Stimulated activated CD8-positive, alpha-beta memory T cell treated with anti-CD3 and anti-CD28 coated beads, Interleukin-7, amount 100 ng/mL, for 4 hours (primary cell): ENCODE measurements at places on chromosomes 2 and 18.

DNA sequence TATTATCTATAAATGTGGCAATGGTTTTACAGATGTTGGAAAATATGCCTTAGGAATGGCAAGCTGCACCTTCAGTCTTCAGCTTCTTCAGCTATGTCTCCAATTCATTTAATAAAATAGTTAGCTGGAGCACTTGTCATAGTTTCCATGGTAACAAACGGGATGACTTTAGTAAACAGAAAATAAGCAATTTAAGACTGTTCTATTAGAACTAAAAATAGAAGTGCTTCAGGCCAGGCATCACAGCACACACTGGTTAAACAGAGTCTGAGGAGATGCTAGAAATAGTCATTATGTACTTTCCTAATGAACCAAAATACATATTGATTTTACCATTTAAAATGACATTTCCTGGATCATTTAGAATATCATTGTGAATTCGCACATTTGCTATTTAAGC is 195.0 kb downstream of the GCA start:
- DNase-seq: no peak

DNA sequence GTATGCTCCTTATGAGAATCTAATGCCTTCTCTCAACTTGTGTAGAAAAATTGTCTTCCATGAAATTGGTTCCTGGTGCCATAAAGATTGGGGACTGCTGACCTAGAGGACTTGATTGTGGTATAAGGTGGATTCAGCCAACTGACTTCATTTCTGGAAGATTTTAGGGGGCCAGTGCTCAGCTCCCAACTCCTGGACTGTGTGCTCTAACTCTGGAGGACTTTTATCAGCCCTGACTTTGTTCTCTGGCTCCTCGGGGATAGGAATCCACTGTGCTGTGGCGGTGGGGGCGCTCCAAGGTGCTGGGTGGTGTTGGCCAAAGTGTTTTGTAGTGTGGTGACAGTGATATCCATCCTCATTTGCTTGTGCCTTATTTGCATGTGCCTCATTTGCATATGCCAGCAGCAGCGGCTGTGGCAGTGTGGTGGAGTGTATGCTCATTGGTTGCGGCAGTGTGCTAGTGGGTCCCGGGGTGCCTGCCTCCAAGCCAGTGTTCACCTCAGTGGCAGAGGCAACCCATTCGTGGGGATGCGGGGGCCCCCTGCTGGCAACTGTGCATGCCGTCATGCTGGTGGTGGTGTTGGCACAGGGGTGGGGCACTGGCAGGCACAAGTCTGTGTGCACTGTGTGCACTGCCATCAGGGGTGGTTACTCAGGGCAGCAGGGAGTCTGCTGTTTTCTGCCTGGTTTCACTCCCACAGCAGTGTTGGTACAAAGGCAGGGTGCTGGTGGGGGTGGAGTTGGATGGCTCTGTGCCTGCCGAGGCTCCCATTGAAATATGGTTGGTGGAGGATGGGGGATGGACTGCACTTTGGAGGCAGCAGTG is 19.6 kb downstream of the EHBP1 start:
- no peak for DNase-seq

DNA sequence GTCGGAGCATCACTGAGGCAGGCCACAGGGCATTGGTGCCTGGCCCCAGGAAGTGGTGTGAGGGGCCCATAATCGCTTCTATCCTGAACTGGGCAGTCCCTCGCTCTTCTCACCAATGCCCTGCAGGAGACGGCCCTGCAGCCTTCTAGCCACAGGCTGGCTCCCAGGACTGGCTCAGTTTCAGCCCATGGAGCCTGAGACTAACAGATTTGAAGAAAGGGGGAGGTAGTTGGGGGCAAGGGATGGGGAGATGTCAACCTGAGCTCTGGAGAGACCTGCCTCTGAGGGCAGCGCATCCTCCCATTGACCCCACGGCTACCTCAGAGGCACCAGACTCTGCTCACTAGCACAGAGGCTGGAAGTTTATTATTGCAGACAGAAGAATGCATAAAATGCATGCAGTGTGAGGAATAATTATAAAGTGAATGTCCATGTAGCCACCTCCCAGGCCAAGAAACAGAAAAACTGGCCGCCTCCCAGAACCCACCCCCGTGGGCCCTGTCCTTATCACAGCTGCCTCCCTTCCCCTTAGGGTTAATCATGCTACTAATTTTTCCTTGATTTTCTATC is 1.4 kb downstream of the TOGARAM2 start:
- no peak for DNase-seq

DNA sequence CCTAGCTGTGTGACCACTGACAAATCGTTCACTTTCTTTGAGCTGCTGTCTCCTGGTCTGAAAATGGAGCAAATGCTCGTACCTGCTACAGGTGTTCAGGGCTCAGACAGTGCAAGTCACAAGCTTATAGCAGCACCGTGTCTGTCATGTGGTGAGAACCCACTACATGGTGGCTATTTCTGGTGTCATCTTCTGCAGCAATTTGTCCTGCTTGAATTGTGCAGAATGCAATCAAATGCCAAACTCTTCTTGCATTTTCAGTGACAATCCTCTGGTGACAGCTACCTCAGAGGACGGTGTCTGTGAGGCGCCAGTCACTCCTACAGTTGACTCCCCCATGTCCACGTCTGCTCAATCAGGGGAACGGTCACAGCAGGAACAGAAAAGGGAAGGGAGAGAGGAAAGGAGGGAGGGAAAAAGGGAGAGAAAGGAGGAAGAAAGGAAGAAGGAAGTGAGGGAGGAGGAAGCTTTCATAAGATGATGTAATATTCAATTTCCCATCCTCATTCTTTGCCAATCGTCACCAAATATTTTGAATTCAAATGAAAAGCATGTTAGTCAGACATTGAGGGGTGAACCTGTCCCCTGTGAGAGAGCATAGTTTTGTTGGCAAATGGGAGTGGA is 122.2 kb downstream of the BCL2 start:
- no peak for DNase-seq

DNA sequence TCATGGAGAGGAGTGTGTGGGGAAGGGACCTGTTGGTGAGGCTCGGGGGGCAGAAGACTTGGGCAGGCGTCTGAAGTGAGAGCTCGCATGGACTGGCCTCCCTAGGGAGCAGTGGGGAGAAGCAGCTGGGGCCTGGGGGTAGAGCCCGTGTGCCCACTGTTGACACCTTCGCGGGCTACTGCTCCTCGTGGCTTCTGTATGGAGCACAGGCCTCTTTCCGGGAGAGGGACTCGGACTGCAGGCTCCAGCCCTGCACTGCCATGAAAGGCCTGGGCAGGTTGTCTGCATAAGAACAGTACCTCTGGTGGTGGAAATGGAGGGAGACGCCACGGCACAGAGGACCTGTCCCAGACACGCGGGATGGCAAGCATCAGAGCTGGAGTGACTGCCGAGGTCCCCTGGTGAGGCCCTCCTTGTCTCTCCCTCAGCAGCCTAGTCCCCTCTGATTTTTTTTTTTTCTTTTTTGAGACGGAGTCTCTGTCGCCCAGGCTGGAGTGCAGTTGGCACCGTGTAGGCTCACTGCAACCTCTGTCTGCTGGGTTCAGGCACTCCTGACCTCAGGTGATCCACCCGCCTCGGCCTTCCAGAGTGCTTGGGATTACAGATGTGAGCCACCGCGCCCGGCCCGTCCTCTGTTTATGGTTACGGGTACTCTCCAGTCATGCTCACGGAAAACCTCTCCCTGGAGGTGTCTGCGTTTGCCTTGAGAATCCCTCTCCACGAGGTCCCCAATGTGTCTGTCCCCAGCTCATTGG is 44.7 kb upstream of the PTMA start:
- DNase-seq: no peak

DNA sequence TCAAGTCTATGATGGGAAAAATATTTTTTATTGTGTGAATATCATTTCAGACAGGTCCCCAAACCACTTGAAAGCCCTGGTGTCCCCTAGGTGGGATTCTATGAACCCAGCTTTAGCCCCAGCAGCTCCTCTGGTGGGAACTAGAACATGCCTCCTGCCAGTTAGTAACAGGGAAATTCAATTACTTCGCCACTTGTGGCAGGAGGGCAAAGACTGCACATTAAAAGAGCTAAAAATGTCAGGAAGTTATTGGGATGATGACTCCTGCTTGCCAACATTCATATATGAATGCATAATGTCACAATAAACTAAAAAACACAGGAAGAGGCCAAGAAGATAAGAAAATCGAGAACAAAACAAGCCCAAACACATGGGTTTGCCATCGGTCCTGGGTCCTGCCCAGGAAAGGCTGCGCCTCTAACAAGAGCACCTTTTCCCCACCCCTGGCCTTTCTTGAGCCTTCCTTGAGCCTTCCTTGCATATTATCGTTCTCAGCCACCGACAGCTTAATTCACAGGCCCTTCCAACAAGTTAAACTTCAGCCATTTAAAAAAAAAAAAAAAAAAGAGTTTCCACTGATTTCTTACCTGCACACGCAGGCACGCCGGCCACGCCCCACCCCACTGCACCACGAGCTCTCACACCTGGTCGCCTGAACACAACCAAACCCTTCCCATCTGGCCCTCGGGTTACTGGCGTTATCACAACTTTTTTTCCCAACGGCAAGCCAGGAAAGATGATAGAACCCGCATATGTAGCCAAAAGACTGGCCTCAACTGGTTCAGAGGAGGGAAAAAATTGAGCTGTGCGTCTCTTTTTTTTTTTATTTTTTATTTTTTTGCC is 23.4 kb downstream of the BCL11A start:
- no peak for DNase-seq

GRCh38 chr2:23469142-23469540 is 84.2 kb downstream of the KLHL29 start:
- no peak for DNase-seq

DNA sequence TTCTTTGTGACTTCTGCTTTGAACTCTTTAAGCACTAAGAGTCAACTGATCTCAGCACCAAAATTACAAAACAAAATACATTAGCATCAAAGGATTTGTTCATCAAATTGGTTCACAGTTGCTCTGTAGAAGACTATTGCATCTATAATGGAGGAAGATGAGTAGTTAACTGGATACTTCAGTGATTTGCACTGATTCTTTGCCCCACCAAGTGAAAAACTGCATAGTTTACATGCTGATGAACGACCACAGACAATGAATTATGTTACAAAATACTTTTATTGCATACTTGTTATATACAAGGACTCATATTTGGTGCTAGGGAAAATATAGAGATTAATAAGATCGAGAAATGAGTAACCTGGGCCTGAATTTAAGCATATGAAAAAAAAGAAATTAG is 107.2 kb downstream of the SCG2 start:
- DNase-seq: no peak

- DNase-seq: no peak
Observed at GRCh38 chr2:16332681-16333557, 332.7 kb downstream of the CYRIA start.

DNA sequence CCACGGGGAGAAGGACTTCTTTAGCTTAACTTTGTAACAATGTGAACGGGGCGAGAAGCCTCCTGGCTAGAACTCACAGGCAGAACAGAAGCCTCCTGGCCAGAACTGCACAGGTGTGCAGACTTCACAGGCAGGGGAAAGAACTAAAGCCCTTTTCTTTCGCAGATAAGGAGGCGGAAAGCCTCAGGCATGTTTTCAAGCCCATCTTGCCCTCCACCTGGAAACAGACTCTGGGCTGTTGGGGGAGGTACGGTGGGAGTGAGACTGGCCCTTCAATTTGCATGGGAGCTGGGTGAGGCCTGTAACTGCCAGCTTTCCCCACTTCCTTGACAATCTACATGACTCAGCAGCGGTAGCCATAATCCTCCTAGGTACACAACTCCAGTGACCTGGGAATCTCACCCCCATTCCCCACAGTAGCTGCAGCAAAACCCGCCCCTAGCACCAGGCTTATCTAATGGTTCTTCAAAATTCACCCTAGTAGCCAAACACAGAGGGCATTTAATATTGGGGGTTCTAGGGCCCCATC is 22.9 kb upstream of the ABCA12 start:
- DNase-seq: no peak
